Tibial nerve (tissue), 4 donors: ENCODE measurements at places on chromosomes 7 and 10. TPM values are rescaled to one million over a fixed set of nuclear protein-coding genes. Genes with fewer than 3 reads are reported as not detected.

Gene INSYN2A
- total RNA-seq: 0.21 TPM

Gene AKR1C2
- total RNA-seq: 47.9 TPM

Gene HSPA12A
- 137 TPM for total RNA-seq

Gene IL6
- not detected for total RNA-seq

Gene CTAGE15
- 1.5 TPM for total RNA-seq

Gene ACBD7
- total RNA-seq: 10.2 TPM

Gene MTERF1
- 9.8 TPM for total RNA-seq

DNA sequence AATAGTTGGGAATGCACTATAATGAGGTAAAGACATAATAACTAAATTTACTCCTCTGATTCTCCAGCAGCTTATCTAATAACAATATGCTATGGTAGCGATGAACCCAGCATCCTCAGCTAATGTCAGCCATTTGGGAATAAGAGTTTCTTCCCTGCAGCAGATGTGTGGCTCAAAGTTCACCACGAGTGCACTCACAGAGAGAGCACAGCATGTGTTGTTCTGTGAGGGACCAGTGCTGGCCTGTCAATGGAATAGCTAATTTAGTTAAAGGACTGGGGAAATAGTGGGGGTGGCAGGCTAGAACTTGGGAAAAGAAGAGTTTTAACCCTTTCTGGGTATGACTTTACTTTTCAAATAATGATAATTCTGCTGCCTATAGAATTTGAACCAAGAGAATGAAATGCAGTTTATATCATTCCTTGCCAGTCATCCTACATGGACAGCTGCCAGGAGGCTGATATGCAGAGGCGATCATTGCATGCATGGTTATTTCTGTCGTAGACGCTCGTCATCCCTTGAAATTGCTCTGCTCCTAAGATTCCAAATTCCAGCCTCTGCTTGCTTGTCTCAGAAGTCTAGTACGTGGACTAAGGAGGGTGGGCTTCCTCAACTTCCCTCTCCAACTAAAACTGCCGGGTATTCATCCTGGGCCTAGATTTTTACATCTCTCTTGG is 355.6 kb downstream of the RNLS start:
- DNase-seq: peak; percentile 34

- DNase-seq: no peak
These were observed 12.4 kb upstream of the ZMIZ1 start for GRCh38 chr10:79056361-79056735.

DNA sequence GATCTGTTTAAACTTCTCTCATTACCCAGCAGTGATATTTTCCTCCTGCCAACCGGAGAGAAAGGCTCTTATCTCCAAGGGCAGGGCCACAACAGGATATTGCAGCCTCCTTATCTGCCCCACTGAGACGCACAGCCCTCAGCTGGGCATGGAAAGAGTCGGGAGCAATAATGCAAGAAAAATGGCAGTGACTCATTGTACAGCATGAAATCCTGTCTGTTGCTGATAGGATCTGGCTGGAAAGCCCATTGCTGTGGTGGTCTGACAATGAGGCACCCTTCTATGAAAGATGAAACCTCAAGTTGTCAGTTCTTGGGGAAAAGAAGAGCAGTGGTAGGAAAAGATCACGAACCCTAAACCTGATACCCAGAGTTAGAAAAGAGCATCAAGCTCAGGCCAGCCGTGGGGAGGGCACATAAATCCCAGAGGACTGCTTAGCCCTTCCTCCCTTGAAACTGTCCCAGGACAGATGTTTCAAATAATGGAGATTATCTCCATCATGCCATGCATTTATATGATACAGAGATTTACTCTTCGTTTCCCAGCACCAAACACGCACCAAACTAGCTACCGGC is 47.0 kb upstream of the FIGNL1 start:
- DNase-seq: no peak

DNA sequence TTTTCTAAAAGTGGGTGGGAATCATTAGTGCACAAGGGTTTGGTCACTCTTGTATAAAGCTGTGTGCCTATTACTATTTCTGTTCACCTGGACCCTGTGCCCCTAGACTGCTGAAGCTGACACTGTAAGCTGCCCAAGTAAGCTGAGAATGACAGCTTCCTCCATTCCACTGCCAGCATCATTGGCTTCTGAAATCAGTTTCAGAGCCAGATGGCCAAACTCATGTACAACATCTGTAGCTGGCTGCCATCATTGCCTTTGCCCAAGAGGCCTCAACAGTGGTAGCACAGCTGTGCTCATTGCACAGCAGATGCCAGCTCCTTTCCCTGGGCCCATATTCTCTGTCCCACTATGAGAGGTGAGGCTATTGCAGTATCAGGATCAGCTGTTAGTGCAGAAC is 165.7 kb downstream of the CPEB3 start:
- no peak for DNase-seq

DNA sequence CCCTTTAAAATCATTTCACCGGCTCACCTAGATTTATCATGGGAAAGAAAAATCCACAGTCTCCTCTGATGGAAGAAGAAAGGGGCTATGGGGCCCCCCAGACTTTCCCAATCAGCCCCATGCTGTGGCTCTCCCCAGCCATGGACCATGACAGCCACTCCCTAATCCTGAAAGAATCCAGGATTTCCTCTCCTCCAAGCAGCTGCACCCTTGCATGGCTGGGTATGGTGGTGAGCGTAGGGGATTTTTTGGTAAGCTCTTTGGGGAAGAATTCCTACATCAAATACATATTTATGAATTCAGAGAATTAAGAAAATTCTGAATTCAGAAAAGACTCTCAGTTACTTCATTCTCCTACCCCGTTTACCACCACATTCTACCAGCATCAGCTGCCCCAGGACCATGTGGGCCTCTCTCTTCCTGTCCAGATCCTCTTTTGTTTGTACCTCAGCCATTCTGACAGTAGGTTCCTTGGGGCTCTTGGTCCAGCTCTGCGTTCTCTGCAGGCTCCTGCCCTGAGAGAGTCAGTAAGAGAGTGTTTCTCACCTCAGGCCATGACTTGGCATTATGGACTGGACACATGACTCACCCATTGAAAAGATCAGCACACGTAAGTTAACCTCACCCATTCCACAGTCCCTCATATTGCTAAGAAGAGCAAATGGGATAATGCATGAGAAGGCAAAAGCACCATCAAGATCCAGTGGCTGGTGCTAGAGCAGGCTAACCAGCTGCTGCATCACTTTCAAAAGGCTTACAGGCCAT is 337.8 kb downstream of the ELMO1 start:
- no peak for DNase-seq

DNA sequence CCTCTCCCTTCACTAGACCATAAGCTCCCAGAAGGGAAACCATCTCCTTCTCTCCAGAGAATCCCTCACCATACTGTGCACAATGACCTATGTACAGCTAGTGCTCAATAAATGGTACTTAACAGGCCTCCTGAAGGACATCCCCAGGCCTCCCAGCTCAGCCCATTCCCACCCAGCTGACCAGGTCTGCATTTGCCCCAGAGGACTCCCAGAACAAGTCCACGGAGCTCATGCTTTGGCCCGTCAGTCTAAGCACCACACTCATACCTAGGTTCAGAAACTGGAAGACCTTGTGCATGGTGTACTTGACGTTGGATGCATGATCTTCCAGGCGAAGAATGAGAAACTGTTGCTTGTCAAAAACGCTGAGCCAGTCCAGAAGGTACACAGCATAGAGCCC is 81.3 kb downstream of the CHST15 start:
- no peak for DNase-seq

DNA sequence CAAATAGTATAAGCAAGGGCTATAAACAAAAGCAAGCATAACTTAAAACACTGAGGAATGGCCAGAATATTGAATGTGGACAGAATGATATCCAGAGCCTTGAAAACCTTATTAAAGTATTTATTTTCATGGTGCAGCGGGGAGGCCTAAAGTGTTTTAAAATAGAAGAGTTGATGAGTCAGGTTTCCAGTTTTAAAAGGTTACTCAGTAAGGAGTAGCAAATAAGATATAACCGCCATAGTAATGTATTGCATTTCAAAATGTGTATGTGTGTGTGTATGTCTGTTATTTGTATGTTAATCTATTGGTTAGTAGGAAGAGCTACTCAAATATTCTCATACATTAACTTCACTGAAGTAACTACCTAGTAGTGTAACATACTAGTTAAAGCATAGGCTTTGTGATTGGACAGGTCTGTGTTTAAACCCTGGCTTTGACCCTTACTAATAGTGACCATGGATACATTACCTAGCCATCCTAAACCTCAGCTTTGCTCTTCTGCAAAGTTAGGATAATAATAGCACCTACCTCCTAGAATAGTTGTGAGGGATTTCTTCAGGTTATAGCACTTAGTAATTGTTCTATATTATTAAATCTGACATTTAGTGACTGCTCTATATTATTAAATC is 16.9 kb downstream of the CUTC start:
- DNase-seq: no peak

DNA sequence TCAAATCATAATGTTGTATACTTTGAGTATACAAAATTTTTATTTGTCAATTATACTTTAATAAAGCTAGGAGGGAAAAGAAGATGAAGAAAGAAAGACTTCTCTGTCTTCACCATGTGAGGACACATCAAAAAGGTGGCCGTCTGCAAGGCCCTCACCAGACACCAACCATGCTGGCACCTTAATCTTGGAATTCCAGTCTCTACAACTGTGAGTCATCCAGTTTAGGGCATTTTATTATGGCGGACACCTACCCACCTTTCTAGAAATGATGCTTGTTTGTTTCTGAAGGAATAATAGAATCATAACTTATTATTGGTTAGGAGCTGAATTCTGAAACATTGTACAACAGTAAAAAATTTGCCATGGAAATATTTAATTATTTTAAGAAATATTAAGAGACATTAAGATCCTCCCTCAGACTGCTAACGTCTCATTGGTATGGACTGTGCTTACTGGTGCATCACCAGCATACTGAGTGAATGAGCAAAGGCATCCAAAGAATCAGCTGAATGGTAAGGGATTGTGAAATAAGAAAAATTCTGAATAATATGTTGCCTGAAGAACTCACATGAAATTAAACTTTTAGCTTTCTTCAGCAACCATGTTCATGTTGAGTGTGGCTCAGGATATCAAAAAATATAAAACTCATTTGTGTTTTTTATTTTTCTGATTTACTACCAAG is 536.6 kb downstream of the HTR7 start:
- DNase-seq: no peak

DNA sequence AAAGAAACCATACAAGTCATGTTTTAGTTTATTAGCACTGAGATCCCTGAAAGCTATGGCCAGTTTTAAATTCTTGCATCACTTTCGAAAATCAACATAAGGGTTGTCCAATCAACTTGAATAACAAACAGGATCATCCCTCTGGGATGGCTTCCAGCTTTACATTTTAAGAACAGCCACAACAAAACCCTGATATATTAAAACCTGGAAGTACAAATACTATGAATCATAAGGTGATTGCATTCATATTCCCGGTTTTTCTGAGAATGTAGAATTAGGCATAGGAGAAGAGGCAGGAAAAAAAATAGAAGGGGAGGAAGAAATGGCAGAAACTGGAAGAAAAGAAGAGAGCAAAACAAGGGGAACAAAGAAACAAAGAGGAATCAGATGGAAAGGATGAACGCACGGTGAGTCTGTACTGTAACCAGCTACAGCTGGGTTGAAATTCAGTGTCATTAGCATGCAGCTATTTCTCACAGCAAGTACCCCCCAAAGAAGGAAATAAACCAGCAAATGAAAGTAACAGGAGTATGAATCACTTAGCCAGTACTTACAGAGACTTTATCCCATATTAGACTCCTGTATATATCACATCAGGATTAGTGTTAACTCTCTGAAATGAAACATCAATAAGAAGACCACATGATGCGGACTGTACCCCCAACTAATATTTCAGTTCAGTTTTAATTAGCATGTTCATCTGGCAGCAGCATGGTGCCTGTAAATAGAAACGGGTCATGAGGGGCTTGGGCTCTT is 301.3 kb downstream of the RNLS start:
- DNase-seq: no peak

GRCh38 chr10:19775296-19775695 is 40.9 kb upstream of the PLXDC2 start:
- no peak for DNase-seq

DNA sequence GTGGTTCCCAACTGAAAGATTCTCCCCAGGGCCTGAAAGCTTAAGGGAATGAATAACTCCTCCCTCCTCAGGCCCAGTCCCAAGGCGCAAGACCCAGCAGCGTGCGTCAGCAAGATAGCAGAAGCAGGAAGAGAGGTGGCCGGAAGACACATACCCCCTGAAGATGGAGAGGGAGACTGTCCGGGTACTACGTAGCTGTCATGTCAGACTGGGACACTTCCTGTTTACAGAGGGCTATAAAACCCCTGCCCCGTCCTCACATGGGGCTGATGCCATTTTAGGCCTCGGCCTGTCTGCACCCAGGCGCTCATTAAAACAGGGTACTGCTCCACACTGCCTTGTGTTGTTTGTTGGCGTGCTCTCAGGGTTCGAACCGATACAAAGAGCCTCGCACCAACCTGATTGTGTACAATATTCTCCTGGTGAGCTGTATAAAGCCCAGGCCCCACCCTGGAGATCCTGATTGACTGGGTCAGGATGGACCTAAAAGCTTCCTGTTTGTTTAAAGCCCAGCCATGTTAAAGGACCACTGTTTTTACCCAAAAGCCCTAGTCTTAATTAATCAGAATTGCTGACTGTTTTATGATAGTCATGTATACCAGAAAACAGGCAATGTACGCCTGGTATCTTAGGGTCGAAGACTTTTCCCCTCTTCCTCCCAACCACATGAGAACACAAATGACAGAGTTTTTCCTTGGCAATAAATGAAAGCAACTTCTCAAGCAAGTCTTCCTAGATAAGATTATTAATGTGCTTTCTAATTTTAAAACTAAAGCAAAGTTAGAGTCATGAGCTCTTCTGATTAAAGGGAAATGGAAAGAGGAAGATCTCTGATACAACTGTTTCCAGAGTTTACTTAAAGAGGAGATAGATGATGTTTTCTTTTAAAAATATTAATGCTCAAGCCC is 251.5 kb downstream of the DOCK4 start:
- DNase-seq: no peak

DNA sequence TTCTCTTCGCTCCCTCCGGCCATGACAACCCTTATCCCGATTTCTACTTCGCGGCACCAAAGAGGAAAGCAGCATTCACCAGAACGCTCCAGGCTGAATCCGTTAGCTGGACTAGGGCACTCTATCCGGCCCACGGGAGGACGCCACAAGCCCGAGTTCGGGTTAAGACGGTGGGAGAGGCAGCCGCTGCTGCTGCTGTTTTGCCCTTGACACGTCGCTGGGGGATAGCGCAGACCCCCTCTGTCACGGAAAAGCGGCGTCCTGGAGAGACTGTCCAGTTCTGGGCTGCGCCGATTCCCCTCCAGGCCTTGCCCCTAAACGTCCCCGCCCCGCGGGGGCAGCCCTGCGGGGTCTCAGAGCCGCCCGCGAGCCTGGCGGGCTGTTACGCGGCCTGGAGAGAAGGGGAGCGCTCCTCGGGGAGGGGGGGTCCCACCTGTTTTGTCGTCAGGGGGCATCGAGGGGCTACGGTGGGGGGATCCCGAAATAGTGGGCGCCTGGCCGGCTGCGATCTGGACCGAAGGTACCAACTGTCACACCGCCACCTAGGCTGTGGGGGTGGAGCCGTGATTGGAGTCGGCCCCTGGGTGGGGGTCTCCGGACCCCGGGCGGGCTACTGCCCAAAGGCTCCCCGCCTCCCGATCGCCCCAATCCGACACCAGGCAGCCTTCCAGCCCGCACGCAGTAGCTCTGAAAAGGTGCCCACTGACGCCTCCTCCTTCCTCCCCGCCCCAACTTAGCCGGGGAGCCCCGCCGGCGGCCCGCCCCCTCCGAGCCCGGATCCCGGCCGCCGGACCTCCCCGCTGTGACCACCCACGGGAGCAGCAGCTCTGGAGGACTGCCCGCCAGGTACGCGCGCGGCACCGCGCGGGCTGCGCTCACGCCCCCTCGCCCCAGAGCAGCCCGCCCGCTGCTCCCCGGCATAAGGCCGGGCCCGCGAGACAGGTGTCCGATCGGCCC is 772 bp downstream of the SGMS1 start:
- DNase-seq: peak; percentile 40
